ENCODE measurements at places on chromosomes 5 and 9. TPM values are rescaled to one million over a fixed set of nuclear protein-coding genes. Genes with fewer than 3 reads are reported as not detected.
A peak's percentile ranks its signal among the peaks of the same experiment; 100 is the strongest.

The FIBCD1 gene
- total RNA-seq: 1.2 TPM

DNA sequence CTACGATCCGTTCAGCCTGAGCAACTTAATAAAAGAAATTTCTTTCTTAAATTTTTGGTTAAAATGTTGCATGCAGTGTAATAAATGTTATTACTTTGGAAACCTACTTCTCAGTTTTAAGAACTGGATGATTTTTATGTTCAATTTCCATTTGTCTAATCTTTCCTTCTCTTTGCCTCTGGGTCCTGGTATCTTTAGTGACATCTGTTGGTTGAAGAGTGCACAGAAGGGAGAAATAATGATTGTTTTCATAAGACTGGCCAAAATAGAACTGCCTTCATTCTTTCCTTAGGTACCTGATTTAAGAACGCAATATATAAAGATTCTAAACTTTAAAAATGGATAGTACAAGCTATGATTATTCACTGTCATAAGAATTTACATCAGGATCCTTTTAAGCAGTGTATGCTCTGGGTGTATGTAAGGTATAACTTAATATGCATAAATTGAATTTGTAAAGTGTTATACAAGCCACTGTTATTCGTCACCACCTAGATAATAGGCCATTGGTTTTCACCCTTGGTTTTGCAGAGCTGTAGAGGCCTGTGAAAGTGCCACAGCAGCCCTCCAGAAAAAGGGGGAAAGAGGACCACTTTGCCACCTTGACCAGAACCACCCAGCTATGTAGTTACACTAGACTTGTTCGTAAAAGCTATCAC is 82.8 kb upstream of the TLX3 start:
- DNase-seq: no peak

DNA sequence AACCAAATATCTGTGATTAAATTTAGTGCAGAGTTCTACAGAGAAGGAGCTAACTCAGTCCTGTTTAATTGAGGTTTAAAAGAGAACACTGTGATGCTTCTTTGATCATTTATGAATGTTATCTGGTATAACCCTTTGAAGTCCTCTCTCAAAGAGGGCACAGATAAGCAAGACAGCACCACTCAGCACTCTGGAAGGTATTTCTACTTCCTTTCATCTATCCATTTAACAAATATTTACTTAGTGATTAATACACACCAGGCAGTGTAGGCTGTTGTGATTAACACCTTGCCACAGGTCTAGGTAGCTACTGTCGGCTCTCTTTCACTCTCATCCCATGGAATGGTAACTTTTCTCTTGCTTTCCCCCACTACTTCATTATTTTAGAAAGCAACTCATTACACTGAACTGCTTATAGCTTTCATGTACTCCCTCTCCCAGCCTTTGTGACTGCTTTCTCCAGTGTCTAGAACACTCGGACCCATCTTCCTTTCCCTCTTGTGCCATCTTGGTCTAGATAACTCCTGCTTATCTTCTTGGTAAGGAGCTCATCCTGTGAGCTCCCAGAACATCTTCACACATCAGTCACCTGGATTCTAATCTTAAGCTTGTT is 54.7 kb downstream of the GLDC start:
- no peak for DNase-seq

The RIMOC1 gene
- total RNA-seq: 34.1 TPM

The CCL27 gene
- 0.66 TPM for total RNA-seq

- no peak for DNase-seq
Measured at GRCh38 chr9:134495881-134496412, 145.7 kb upstream of the COL5A1 start.

The PCDHGA6 gene
- 12.3 TPM for total RNA-seq

The KIF4B gene
- 0.11 TPM for total RNA-seq

DNA sequence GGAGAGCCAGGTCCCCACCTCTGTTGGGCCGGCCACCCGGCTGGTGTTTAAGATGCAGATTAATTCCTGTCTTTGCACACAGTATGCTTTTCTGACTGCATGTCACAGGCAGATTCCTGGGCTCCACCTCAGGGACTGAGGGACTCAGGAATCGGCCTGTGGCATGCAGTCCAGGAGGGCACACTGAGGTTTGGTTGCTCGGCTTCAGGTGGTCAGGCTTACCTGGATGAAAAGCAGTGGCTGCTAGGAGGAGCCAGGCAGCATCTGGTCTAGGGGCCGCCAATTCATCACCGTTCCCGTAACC is 1.1 kb downstream of the WDR5 start:
- no peak for DNase-seq

- DNase-seq: peak; percentile 41
Measured at GRCh38 chr5:34676416-34676815, 20.3 kb downstream of the RAI14 start.

The AMBP gene
- not detected for total RNA-seq

The COL23A1 gene
- total RNA-seq: 8.7 TPM

DNA sequence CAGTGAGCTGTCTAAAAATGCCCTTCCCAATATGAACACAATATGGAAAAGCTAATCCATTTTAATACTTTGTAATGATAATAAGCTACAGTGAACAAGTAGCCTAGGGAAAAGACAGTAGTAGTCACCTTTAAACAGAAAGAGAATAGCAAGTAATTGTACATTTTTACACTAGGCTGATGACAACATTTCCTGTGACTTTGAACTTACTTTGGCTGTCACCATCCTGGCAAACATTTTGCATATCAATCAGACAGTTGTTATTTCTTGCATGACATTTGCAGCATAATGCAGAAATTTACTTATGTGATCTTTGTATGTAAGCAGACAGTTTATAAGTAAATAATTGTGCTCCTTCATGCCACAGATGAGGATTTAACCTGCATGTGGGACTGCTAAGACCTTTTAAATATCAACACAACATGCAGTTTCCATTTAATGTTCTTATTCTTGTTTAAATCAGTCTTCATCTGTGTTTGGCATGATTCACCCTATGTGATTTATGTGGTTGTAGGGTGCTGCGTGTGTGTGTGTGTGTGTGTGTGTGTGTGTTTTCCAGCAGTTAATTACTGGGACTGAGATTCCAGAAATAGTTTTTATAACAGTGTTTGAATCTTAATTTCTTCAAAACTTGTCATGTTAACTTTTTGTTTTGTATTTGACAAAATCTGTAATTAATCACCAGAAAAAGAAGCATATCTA is 997.1 kb upstream of the ARRDC3 start:
- DNase-seq: peak; percentile 6

DNA sequence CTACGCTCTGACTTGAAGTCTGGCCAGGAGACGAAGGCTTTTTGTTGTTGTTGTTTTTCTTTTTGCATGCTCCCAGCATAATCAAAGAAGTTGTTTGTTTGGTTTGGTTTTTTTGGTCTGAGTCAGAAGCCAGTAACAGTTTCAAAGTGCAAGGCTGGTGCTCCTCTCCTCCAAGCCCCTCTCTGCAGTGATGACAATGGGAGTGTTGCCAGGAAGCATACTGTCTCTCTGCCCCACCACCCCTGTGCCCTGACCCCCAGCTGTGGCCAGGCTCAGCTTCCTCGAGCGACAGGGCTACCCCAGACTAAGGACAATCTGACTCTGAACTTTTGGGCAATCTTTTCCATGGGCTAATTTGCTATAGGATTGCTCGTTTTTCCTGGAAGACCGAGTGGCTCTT is 173.8 kb upstream of the PITX1 start:
- DNase-seq: no peak

The OTULINL gene
- total RNA-seq: 19.9 TPM

GRCh38 chr9:82363682-82364081 is 375.1 kb downstream of the SPATA31D1 start:
- DNase-seq: no peak

- DNase-seq: no peak
Measured at GRCh38 chr9:7300484-7300883, 499.1 kb downstream of the DMAC1 start.

GRCh38 chr5:172795318-172795977 is 24.5 kb upstream of the DUSP1 start:
- DNase-seq: peak; percentile 18

The LCN6 gene
- total RNA-seq: not detected

The STPG3 gene
- not detected for total RNA-seq

The TCOF1 gene
- total RNA-seq: 22.5 TPM

GRCh38 chr9:6305954-6306563 is 22.1 kb upstream of the TPD52L3 start:
- peak; percentile 35 for DNase-seq

GRCh38 chr5:109005297-109006009 is 257.8 kb downstream of the FER start:
- DNase-seq: no peak

- no peak for DNase-seq
Measured at GRCh38 chr5:77839691-77840090, 63.6 kb upstream of the TBCA start.

The IFNB1 gene
- not detected for total RNA-seq

DNA sequence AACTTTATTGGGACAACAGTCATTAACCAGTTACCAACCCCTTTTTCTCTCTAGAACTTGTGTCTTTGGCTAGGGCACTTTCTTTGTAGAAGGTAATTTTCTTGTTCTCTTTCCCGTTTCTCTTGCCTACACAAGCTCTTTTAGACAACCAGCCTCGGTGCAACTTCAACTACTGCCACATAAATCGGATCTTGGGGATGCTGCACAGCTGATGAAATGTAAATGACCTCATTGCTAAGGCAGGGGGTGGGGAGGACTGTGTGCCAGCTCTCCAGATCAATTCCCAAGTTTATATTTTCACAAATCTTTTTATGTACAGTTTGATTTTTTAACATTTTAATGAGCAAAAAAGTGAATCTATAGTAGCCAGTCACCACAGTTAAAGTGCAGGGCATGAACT is 157.6 kb downstream of the DENND1A start:
- DNase-seq: no peak

- no peak for DNase-seq
Measured at GRCh38 chr9:109450346-109450745, 47.8 kb downstream of the PTPN3 start.

- no peak for DNase-seq
Measured at GRCh38 chr9:112012026-112012902, 115.7 kb downstream of the UGCG start.

The WNT8A gene
- not detected for total RNA-seq

The OLFM1 gene
- 52.5 TPM for total RNA-seq

GRCh38 chr5:139814191-139814601 is 18.6 kb downstream of the PSD2 start:
- no peak for DNase-seq

DNA sequence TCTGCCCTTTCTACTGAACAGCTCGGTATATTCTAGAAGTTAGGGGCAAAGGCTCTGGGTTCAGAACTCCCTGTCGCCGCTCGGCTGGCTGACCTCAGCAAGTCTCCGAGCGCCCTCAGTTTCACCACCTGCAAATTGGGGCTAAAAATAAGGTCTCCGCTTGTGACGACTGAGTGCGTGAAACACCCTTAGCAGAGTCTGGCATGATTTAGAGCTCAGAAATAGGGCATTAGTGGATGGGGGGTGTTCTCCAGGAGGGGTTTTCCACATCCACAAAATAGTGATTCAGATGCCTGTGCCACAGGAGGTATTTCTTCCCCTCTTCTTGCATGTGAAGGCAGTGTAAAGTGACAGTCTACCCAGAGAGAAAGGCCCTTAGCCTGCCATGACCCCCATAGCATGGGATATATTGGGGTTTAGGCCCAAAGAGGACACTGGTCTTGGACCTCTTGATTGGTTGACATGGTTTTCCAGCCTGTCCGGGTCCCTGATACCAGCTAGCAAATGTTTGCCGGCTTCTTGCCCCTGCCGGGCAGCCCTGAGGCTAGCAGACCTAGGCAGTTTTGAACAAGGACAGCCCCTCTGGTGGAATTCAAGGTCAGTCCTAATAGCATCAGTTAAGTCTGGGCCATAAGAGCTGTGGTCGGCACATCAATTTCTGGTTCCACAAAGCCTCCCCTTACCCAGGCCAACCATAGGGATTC is 1.4 kb downstream of the ERGIC1 start:
- DNase-seq: no peak

DNA sequence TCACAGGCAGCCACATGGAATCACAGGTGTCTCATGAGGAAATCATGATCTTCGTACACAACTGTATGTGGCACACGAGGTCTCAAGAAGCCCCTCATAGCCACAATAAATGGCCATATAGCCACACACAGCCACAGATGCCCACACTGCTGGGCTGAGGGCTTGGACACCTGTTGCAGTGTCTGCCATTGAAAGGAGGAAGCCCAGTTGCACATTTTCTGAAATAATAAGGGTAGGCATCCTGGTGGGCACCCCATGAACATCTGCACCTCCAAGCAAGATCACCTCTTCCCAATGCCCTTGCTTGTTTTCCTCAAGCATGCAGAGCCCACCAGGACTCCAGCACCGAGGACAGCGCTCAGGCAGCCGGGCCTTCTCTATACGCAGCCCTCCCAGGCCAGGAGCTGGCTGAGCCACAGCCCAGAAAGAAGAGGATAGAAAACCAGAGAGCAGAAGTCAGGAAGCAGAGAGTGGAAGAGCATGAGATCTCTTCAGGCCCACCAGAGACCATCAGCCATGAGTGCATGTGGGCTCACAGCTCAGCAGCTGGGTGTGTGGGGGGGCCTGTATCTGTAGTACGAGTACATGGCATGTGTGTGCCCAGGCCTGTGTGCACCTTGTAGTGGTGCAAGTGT is 1.0 kb upstream of the ACSL6 start:
- DNase-seq: peak; percentile 75

DNA sequence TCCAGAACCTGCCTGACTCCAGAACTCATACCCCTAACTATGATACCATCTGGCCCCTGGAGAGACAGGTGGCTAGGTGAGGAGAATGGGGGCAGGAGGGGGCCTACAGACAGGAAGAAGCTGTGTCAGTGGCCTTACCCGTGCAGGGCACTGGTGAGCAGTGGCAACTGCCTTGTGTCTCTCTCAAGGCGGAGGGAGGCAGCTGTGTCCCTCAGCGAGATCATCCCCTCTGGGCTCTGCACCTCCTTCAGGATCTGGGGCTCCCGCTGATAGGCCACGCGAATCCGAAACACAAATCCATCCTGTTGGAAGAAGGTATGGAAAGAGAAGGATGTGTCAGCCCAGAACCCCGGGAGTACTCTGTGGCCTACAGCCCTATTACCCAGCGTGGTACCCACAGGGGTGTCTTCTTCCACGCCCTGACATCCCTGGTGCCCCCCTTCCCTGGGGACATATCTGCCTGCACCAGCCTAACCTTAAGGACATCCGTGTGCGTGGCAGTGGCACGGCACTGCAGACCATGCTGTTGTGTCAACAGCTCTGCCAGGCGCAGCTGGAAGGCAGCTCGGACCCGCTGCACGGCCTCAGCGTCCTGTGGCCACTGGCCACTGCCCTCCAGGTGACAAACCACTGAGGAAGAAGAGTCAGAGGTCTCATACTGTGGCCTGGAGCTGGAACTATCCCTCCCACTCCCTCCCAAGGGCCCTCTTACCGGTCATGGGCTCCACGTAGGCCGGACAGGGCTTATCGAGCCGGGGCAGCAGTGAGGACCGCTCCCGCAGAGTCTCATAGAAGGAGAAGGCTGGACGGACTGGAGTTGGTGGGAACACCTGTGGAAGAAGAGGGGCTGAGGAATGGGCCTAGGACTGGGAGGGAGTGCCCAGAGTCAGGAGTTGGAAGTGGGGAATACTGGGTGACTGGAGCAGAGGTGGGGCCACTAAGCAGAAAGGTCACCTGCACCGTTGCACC is 7.8 kb downstream of the NOL6 start:
- DNase-seq: no peak

DNA sequence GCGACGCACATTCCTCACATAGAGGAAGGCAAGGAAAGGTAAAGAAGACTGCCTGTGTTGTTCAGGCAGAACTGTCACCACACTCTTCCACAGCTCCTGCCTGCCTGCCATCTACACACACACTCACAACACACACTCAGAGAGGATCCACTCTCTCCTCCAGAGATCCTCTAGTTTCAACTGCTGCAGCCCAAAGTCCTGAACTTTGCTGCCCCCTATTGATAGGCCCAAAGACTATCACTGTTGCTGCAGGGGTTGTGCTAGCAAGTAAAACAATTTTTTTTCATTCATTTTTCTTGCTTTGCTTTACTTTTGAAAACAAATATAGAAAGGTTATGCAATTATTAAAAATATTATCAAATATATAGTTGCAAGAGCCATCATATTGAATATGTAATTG is 5.9 kb upstream of the CFAP90 start:
- DNase-seq: no peak
